ENCODE measurements at places on chromosomes 16 and 17. TPM values are rescaled to one million over a fixed set of nuclear protein-coding genes. Genes with fewer than 3 reads are reported as not detected.

PHOSPHO1 gene
- total RNA-seq: 1.4 TPM

CCL7 gene
- total RNA-seq: not detected

BCL6B gene
- 2.5 TPM for total RNA-seq

LLGL1 gene
- 19.1 TPM for total RNA-seq

HAP1 gene
- total RNA-seq: not detected

HYDIN gene
- 2.6 TPM for total RNA-seq

SBK1 gene
- under 0.01 TPM for total RNA-seq

WFIKKN2 gene
- total RNA-seq: 0.50 TPM

KRTAP3-2 gene
- total RNA-seq: not detected

CBX2 gene
- total RNA-seq: 1.7 TPM

COG4 gene
- total RNA-seq: 35.7 TPM

- no peak overlapping the region for H3K4me3 ChIP-seq
- no peaks in the 10 kb centered on the region for H3K27me3 ChIP-seq
- H3K27ac ChIP-seq: peak overlapping the region; percentile 58
- DNase-seq: no peak
- peaks cover 32% of the 10 kb centered on the region for H3K4me1 ChIP-seq
These were observed 5.2 kb upstream of the NUBP1 start for GRCh38 chr16:10738231-10739077.

DNA sequence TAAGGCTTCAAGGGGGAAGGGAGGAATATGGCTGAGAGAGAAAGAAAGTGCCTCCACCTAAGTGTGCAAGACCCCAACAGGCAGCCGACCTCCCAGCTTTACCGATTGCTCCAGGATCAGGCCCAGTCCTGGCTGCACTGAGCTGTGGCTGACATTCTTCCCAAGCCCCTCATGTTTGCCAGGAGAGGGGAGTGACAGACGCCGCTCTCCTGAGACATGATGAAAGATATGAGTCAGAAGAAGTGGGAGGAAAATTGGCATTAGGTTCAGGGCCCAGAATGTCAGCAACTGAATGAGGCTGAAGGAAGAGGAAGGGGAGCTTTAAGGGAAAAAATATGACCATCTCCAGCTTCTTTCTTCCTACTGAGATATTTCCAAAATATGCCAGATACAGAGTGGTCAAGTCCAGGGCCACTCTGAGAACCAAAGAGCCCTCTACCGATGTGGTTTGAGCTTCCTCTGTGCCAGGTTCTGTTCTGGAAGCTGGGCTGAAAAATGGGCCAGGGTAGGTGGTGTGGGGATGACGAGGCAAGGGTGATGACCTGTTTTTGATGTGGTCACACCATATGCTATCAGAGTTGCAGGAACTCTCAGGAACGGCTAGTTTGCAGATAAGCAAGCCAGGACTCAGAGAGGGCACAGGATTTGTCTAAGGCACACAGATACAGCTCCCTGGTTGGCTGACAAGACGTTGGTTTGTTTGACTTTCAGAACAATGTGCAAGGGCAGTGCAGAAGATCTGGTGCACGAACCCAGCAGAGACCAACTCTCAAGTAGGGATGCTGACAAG is 176.7 kb downstream of the SOX9 start:
- H3K27me3 ChIP-seq: no peaks in the 10 kb centered on the region
- no peaks in the 10 kb centered on the region for H3K36me3 ChIP-seq
- no peak overlapping the region for H3K4me3 ChIP-seq
- no peak for DNase-seq
- no peak overlapping the region for H3K27ac ChIP-seq

- H3K4me3 ChIP-seq: no peak overlapping the region
- no peaks in the 10 kb centered on the region for H3K4me1 ChIP-seq
- no peaks in the 10 kb centered on the region for H3K27me3 ChIP-seq
These were observed 21.4 kb downstream of the RPTOR start for GRCh38 chr17:80566054-80566400.

- no peaks in the 10 kb centered on the region for H3K27me3 ChIP-seq
- peaks cover 59% of the 10 kb centered on the region for H3K4me1 ChIP-seq
- no peaks in the 10 kb centered on the region for H3K36me3 ChIP-seq
- no peak for DNase-seq
- H3K27ac ChIP-seq: peak overlapping the region; percentile 97
These were observed 797 bp upstream of the RAB11FIP3 start for GRCh38 chr16:424623-425081.

GRCh38 chr16:51024703-51025102 is 126.4 kb downstream of the SALL1 start:
- H3K4me3 ChIP-seq: no peak overlapping the region
- no peaks in the 10 kb centered on the region for H3K4me1 ChIP-seq
- DNase-seq: no peak
- no peaks in the 10 kb centered on the region for H3K36me3 ChIP-seq
- no peak overlapping the region for H3K27ac ChIP-seq

GRCh38 chr17:68732301-68732749 is 131.2 kb upstream of the FAM20A start:
- DNase-seq: no peak
- H3K36me3 ChIP-seq: no peaks in the 10 kb centered on the region
- H3K27ac ChIP-seq: no peak overlapping the region
- peaks cover 11% of the 10 kb centered on the region for H3K4me1 ChIP-seq
- no peak overlapping the region for H3K4me3 ChIP-seq

DNA sequence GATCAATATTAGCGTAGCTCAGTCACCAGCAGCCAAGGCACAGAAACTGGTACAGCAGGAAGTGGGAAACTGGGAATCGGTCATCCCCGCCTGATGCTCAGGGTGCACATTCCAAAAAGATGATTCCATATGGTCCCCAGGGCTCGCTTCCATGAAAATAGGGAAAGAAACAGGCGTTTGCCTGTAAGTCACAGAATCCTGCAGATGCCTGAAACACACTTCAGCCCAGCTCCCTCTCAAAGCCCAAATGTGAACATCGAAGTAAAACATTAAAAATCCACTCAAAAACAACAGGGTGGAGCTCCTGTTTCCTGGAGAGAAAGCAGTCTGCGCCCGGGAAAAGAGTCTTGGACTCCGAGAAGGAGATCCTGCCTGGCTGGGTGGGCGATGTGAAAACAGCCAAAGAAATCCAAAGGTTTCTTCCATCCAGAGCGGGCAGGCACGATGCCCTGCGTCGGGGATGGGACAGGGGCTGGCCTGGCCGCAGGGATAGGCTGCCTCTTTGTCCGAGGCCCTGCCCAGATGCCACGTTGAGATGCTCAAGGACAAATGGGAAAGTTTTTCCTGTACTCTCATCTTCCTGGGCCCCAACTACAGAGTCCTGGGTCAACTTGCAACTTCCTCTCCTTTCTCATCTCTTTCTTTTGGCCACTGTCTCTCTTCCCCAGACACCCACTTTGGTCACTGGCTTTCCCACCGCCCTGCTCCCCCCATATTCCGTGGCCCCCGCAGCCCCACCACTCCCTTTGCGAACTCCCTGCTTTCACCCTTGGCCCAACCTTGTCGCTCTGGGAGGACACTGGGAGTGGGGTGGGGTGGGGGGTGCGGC is 743 bp downstream of the WIPI1 start:
- peaks cover 41% of the 10 kb centered on the region for H3K4me1 ChIP-seq
- no peaks in the 10 kb centered on the region for H3K27me3 ChIP-seq
- peak; percentile 93 for DNase-seq

GRCh38 chr17:78921437-78921971 is 3.7 kb downstream of the TIMP2 start:
- H3K27ac ChIP-seq: peak overlapping the region; percentile 92
- no peaks in the 10 kb centered on the region for H3K27me3 ChIP-seq
- DNase-seq: no peak
- peak overlapping the region; percentile 81 for H3K4me3 ChIP-seq
- H3K36me3 ChIP-seq: no peaks in the 10 kb centered on the region

DNA sequence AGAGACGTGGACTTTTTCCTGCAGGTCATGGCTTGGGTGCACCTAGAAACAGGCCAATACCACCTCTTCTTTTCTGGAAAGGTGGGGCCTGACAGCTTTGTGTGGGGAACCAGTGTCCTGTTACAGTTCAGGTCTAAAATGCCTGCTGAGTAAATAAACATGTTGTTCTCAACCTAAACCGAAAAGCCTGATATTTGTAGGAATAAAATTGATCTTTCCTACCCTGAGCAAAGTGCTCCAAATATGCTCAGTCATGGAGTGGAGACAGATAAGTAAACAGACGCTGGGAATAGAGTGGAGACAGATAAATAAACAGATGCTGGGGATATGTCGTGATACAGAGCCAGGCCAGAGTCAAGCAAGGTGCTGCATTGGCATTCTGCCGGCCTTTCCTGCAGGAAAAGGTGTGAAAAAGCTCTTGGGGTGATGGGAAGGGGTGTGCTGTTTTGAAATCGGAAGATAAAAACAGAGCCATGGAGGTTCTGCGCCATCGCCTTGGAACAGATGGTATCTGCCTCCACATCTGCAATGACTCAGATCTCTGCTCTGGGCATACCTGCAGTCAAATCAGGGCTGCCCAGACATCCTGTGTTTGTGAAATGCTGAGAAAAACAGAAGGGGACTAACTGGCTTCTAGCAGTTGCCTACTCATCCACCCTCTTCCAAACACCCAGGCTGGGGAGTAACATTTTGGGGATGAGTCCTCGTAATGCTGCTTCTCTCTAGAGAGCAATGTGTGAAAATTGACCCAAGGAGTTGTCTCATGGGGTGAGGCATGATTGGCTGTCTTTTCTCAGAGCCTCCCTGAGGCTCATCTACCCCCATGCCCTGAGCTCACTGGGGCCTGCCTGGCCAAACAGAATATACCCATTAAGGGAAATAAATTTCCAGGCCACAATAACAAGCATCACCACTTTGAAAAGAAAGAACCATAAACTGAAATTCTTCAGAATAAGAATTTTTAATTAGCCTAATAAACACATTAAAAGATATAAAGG is 16.8 kb upstream of the TRPV2 start:
- H3K27ac ChIP-seq: no peak overlapping the region
- H3K4me1 ChIP-seq: peaks cover 4% of the 10 kb centered on the region
- no peaks in the 10 kb centered on the region for H3K36me3 ChIP-seq

DNA sequence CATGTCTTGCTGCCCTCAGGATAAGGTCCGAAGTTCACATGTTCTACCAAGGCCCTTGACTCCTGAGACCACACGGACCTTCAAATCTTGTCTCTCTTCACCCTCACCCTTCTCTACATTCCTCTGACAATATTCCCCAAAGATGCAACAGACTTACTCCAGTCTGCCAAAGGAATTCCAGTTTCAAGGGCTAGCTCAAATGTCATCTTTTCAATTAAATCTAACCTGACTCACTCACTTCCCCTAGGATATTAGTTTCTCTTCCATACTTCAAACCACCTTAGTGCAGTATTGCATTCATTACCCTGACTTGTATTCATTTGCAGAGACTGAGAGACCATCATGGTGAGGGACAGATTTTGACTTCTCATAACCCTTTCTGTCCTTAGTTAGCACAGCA is 59.6 kb upstream of the ADCY9 start:
- no peaks in the 10 kb centered on the region for H3K4me1 ChIP-seq
- no peaks in the 10 kb centered on the region for H3K36me3 ChIP-seq
- DNase-seq: no peak
- no peak overlapping the region for H3K27ac ChIP-seq

Measured in esophagus muscularis mucosa (tissue), 4 donors.